ENCODE measurements at places on chromosomes 4 and X.

DNA sequence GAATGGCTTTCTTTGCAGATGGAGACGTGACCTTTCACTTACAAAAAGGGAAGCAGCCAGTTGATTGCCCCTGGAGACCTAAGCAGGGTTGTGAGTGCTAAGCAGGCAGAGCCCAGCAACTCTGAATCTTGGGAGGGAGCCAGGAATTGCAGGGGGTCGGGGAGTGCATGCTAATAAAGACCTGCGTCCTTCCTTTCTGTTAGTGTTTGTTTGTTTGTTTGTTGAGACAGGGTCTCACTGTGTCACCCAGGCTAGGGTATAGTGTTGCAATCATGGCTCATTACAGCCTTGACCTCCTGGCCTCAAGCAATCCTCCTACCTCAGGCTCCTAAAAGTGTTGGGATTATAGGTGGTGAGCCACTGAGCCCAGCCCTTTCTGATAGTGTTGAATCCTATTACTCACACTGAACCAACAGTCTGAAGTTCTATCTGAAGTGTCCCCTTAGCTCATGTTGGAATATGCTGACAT is 137.4 kb downstream of the CEP135 start:
- no peak for DNase-seq
- no peaks in the 10 kb centered on the region for H3K4me1 ChIP-seq
- no peak overlapping the region for H3K27ac ChIP-seq
- H3K36me3 ChIP-seq: no peaks in the 10 kb centered on the region
- H3K4me3 ChIP-seq: no peak overlapping the region

GRCh38 chr4:8582016-8582415 is 1.8 kb downstream of the GPR78 start:
- no peaks in the 10 kb centered on the region for H3K4me1 ChIP-seq
- no peak overlapping the region for H3K4me3 ChIP-seq
- no peaks in the 10 kb centered on the region for H3K36me3 ChIP-seq
- H3K27ac ChIP-seq: no peak overlapping the region

- H3K4me3 ChIP-seq: no peak overlapping the region
- H3K27me3 ChIP-seq: no peaks in the 10 kb centered on the region
- no peak for DNase-seq
- H3K36me3 ChIP-seq: no peaks in the 10 kb centered on the region
Observed at GRCh38 chr4:88187766-88188165, 29.3 kb upstream of the ABCG2 start.

GRCh38 chrX:38847206-38847902 is 46.1 kb downstream of the MID1IP1 start:
- no peak overlapping the region for H3K27ac ChIP-seq
- H3K36me3 ChIP-seq: no peaks in the 10 kb centered on the region
- H3K27me3 ChIP-seq: no peaks in the 10 kb centered on the region
- no peaks in the 10 kb centered on the region for H3K4me1 ChIP-seq

DNA sequence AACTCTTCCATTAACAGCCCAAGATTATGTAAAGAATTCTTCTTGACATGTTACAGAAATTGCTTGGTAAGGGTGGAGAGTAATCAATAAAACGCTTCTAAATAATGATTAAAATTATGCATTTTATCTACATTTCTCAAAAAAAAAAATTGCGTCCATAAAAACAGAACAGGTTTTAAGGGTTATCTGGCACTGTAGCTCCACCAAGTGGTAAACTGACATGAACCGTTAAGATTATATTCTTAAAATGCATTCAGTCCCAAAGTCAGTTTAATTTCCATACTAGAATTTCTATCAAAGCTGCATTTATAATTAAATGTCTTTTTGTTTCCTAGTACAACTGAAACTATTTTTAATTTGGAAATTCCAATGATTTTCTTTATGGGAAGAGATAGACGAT is 214.0 kb upstream of the UGT8 start:
- no peaks in the 10 kb centered on the region for H3K4me1 ChIP-seq
- H3K27me3 ChIP-seq: no peaks in the 10 kb centered on the region
- no peak for DNase-seq

DNA sequence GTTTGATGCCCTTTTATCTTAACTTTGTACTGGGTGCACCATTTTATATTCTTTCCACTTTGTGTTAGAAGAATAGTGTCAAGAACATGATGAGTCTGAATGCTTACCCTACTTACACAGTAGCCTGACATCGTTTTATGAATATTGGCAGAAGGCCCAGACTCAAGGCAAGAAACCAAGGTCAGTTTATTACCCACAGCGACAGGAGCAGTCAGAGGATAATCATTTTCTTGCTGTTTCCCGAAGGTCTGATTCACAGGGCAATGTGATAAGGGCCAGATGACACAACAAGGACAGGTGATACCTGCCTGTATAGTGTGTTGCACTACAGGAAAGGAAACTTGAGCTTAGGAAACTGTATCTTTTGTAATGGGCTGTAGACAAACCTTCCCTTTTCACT is 417.4 kb downstream of the SPOCK3 start:
- no peaks in the 10 kb centered on the region for H3K4me1 ChIP-seq
- H3K27ac ChIP-seq: no peak overlapping the region
- H3K36me3 ChIP-seq: no peaks in the 10 kb centered on the region

DNA sequence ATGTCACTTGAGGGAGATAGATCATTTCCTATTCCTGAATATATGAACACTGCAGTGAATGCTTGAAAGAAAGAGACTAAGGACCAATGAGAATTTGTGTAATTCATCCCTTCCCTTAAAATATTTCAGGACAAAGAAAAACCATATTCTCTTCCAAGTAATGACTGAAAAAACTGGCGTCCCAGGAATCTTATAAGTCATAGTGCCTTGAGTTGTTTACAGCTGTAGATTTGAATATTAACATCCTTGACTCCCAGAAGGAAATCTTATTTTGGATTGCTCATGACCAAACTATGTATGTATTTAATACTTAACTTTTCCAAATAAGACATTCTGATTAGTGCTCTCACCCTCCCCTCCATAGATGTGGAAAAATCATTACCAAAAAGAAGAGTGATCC is 55.5 kb downstream of the CLDN22 start:
- no peaks in the 10 kb centered on the region for H3K27me3 ChIP-seq
- no peaks in the 10 kb centered on the region for H3K36me3 ChIP-seq
- no peaks in the 10 kb centered on the region for H3K4me1 ChIP-seq
- DNase-seq: no peak
- H3K27ac ChIP-seq: no peak overlapping the region

GRCh38 chrX:40834225-40834624 is 98.9 kb upstream of the MED14 start:
- no peak for DNase-seq
- H3K27me3 ChIP-seq: no peaks in the 10 kb centered on the region
- H3K4me3 ChIP-seq: no peak overlapping the region
- H3K27ac ChIP-seq: no peak overlapping the region

Measured in effector memory CD4-positive, alpha-beta T cell (primary cell).